ENCODE measurements at places on chromosomes 16 and 17. TPM values are rescaled to one million over a fixed set of nuclear protein-coding genes. Genes with fewer than 3 reads are reported as not detected.

PLD2 gene
- total RNA-seq, result 7.9 TPM

TUBD1 gene
- total RNA-seq, result 6.6 TPM

TMC6 gene
- total RNA-seq, result 136 TPM

KRT34 gene
- 0.10 TPM for total RNA-seq

CCL13 gene
- not detected for total RNA-seq

TBC1D3G gene
- not detected for total RNA-seq

ZPBP2 gene
- total RNA-seq, result not detected

NACA2 gene
- total RNA-seq, result 0.31 TPM

ACSM5 gene
- not detected for total RNA-seq

SOST gene
- total RNA-seq, result not detected

TANC2 gene
- total RNA-seq, result 19.3 TPM

LIG3 gene
- 29.5 TPM for total RNA-seq

CDRT15 gene
- total RNA-seq, result not detected

HCRT gene
- not detected for total RNA-seq

CTRL gene
- 6.3 TPM for total RNA-seq

CEP295NL gene
- 5.9 TPM for total RNA-seq

C17orf107 gene
- total RNA-seq, result 26.4 TPM

PMP22 gene
- 2.0 TPM for total RNA-seq

SLC39A11 gene
- total RNA-seq, result 14.4 TPM

NEURL4 gene
- 4.8 TPM for total RNA-seq

CMTM2 gene
- total RNA-seq, result 0.52 TPM

ZFP3 gene
- 1.9 TPM for total RNA-seq

ASIC2 gene
- not detected for total RNA-seq

ARSG gene
- total RNA-seq, result 18.5 TPM

SLC43A2 gene
- total RNA-seq, result 88.4 TPM

PSMD11 gene
- 84.0 TPM for total RNA-seq

TTYH2 gene
- total RNA-seq, result 8.5 TPM

KRT222 gene
- total RNA-seq, result not detected

TMEM114 gene
- total RNA-seq, result not detected

SEPTIN12 gene
- not detected for total RNA-seq

MT1A gene
- not detected for total RNA-seq

ENPP7 gene
- not detected for total RNA-seq

TRPV3 gene
- 0.21 TPM for total RNA-seq

SALL1 gene
- total RNA-seq, result not detected

RRAD gene
- total RNA-seq, result 1.3 TPM

CACNA1G gene
- under 0.01 TPM for total RNA-seq

CYGB gene
- 0.21 TPM for total RNA-seq

GP1BA gene
- 4.2 TPM for total RNA-seq

SDK2 gene
- total RNA-seq, result 2.0 TPM

GFER gene
- 9.0 TPM for total RNA-seq

KRT9 gene
- 0.10 TPM for total RNA-seq

KRTAP2-3 gene
- total RNA-seq, result not detected

HOXB9 gene
- total RNA-seq, result not detected

NPB gene
- 0.10 TPM for total RNA-seq

PTX4 gene
- not detected for total RNA-seq

KRTAP9-2 gene
- total RNA-seq, result not detected

DOK4 gene
- total RNA-seq, result 0.94 TPM

MYH2 gene
- not detected for total RNA-seq

STUB1 gene
- total RNA-seq, result 39.0 TPM

KRT39 gene
- not detected for total RNA-seq

NAE1 gene
- 76.7 TPM for total RNA-seq

GDPD3 gene
- 0.31 TPM for total RNA-seq

MIS12 gene
- total RNA-seq, result 18.9 TPM

PRR35 gene
- 0.10 TPM for total RNA-seq

TMEM88 gene
- total RNA-seq, result 8.5 TPM

CA5A gene
- under 0.01 TPM for total RNA-seq

TBC1D3E gene
- not detected for total RNA-seq

NETO2 gene
- 7.2 TPM for total RNA-seq

Measured in mononuclear cell (primary cell).